ENCODE measurements at places on chromosomes 7 and 10. TPM values are rescaled to one million over a fixed set of nuclear protein-coding genes. Genes with fewer than 3 reads are reported as not detected.

Gene PYROXD2
- 5.0 TPM for total RNA-seq

Gene CALHM3
- not detected for total RNA-seq

Gene SDK1
- total RNA-seq, result 1.1 TPM

Gene IGF2BP3
- total RNA-seq, result 78.9 TPM

Gene KCNH2
- 0.27 TPM for total RNA-seq

- no peak for DNase-seq
Observed at GRCh38 chr7:7539711-7540110, 4.0 kb upstream of the COL28A1 start.

GRCh38 chr10:22420787-22421517 lies 75.7 kb downstream of the SPAG6 start:
- no peak for DNase-seq

GRCh38 chr7:33650828-33651227 lies 254.5 kb upstream of the BMPER start:
- no peak for DNase-seq

DNA sequence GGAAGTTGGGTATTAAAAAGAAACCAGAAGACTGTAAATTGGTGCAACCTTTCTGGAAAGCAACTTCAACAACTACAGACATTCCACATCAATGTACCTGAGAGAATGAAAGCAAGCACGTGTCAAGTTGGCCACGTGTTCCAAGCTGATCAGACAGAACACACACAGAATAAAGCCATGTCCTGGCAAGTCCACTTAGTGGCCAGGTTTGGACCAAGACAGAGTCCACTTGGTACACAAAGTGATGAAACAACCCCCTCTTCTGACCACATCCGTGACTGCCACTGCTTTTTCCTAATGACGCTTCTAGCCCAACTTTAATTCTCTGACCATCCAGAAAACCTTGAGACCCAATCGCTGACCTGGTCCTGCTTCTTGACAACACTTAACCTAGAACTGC lies 109.4 kb downstream of the ABLIM1 start:
- DNase-seq, result peak; percentile 72

DNA sequence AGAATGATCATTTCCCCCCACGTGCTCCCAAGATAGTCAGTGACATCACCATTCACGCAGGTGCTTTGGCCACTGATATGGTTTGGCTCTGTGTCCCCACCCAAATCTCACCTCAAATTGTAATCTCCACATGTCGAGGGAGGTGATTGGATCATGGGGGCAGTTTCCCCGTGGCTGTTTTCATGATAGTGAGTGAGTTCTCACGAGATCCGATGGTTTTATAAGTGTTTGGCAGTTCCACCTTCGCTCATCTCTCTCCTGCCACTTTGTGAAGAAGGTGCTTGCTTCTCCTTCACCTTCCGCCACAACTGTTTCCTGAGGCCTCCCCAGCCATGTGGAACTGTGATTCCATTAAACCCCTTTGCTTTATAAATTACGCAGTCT lies 205.4 kb upstream of the SH2B2 start:
- DNase-seq, result no peak

DNA sequence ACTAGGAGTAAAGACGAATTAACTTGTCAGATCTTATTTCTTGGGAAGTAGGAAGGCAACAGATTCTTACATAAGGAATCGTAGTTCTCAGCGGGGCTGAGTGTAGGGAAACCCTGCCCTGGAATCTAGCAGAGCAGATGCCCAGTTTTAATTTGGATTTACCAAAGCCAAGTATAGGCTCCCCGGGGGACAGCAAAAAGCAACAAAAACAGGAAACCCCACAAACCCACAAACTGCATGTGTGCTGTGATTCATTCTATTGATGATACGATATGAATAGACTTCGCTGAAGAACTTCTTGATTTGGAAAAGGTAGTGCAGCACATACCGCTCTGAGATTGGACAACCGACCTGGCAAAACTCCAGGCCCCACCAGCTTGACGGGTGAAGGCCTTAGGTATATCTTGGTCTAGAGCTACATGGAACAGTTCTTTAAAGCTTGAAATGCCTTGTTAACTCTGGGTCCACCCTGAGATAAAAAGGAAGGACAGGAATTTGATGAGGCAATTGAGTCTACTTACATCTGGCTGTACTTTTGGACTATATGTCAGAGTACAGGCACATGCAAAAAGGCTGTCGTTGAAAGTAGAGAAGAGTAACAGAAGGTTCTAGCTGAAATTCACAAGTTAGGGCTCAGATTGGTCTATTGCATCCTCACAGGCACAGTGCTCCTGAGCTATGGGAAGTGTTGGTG lies 49.1 kb downstream of the STRA8 start:
- DNase-seq, result no peak

- no peak for DNase-seq
Observed at GRCh38 chr7:110801502-110801901, 289.4 kb upstream of the LRRN3 start.

GRCh38 chr7:154371424-154371823 lies 319.2 kb downstream of the DPP6 start:
- DNase-seq, result no peak

- DNase-seq, result no peak
Observed at GRCh38 chr7:43750016-43750887, 8.2 kb upstream of the BLVRA start.
